ENCODE measurements at places on chromosomes 11 and 22.

DNA sequence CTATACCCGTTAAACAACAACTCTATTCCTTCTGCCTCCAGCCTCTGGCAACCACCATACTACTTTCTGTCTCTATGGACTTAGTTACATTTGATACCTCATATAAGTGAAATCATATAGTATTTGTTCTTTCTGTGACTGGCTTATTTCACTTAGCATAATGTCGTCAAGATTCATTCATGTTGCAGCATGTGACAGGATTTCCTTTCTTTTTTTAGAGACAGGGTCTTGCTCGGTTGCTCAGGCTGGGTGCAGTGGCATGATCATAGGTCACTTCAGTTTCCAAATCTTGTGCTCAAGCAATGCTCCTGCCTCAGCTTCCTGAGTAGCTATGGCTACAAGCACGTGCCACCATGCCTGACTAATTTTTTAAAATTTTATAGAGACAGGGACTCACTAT lies 29.4 kb upstream of the SORL1 start:
- no peaks in the 10 kb centered on the region for H3K4me1 ChIP-seq
- no peak overlapping the region for H3K27ac ChIP-seq
- H3K36me3 ChIP-seq = no peaks in the 10 kb centered on the region
- H3K4me3 ChIP-seq = no peak overlapping the region
- H3K27me3 ChIP-seq = no peaks in the 10 kb centered on the region

- no peak overlapping the region for H3K4me3 ChIP-seq
- H3K4me1 ChIP-seq = no peaks in the 10 kb centered on the region
- no peaks in the 10 kb centered on the region for H3K27me3 ChIP-seq
- no peak for DNase-seq
- no peak overlapping the region for H3K27ac ChIP-seq
- H3K36me3 ChIP-seq = no peaks in the 10 kb centered on the region
Measured at GRCh38 chr11:56819916-56820315, 71.4 kb upstream of the OR9G4 start.

DNA sequence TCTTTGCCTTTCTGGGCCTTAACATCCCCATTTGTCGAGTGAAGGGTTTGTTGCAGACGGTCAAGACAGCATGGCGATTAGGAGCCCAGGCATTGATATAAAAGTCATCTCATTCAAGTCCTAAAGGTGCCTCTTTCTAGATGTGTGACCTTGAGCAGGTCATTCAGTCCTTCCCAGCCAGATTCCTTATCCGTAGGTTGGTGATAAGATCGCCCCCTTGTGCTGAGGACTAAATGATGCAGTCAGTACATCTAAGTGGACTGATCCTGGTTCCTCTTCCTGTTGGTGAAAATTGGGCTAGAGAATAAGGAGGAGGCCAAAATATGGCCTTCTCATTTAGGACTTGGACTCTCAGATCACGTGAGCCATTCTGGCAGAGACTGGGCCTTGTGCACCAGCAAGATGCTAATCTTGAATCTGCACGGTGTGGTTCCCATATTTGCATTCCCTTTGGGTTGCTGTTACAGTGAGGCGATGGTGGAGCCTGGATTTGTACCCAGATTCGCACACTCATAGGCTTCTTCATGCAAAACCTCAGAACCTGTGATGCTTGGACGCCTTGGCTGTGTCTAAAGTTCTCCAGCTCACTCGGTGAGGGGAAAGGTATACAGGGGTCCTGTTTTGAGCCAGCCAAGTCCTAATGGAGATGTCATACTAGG lies 156.8 kb downstream of the MYO18B start:
- no peaks in the 10 kb centered on the region for H3K4me1 ChIP-seq
- no peak for DNase-seq
- H3K27ac ChIP-seq = no peak overlapping the region
- peaks cover 17% of the 10 kb centered on the region for H3K36me3 ChIP-seq
- H3K4me3 ChIP-seq = no peak overlapping the region
- H3K27me3 ChIP-seq = no peaks in the 10 kb centered on the region

DNA sequence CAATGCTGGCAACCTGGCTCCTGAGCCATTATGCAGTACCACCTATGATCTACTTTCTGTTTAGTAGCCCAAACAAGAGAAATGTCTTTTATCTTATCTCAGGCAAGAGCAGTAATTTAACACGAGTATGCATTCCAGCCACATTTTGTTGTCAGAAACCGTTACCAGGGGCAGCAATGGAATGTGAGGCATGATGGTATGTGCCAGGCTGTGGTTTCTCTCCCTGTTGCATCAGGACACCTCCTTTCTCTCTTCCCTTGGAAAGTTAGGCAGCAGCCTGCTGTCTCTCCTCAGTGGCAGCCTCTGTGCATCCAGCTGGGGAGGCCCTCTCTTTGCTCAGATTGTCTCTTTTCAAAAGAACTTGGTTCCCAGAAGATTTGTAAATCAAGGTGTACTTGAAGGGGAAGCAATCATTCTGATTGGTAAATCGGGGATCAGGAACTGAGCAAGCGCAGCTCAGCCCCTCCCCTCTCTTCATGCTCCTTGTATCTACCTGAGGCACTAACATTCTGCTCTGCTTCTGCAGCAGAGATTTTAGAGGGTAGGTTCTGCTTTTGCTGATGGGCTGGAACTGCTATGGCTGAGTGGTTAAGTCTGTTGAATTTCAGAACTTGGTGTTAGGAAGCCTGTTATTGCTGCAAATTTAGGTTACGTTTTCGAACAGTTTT lies 229.2 kb downstream of the ADAMTS15 start:
- H3K27ac ChIP-seq = peak overlapping the region; percentile 87
- no peak for DNase-seq
- no peaks in the 10 kb centered on the region for H3K36me3 ChIP-seq
- no peaks in the 10 kb centered on the region for H3K27me3 ChIP-seq

- H3K4me3 ChIP-seq = no peak overlapping the region
- H3K27ac ChIP-seq = no peak overlapping the region
- DNase-seq = no peak
- H3K27me3 ChIP-seq = no peaks in the 10 kb centered on the region
Measured at GRCh38 chr11:107777110-107777509, 65.3 kb upstream of the SLN start.

DNA sequence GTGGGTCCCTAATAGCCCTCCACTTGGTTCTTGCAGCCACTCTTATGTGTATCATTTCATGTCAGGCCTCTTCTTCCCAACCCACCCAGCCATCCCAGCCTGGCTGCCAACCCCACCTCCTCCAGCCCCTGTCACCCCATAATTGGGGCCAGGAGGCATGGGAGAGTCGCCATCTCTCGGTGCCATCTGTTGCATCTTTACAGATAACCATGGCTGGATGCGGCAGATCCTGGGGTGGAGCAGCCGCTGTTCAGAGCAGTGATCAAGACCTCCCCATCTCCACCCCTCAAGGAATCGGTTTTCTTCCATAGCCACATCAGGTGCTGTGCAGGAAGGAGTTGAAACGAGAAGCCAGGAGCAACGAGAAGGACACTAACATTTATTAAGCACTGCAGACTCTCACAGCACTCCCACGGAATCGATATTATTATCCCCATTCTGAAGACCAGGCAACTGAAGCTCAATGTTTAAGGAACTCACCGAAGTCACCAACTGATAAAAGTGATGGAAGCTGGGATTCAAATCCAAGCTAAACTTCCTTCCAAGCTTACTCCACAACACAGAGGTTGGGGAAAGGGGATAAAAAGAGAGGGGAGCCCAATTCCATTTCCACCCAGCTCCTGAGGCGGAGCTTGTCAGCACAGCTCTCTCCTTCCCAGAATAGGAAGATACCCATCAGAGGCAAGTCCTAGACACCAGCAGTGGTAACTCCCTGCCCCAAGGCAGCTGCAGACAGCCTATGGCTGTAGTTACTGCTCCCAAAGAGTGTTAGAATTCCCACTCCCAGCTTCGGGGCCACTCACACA lies 2.7 kb downstream of the SLC43A1 start:
- no peak overlapping the region for H3K4me3 ChIP-seq
- peak; percentile 31 for DNase-seq
- no peaks in the 10 kb centered on the region for H3K27me3 ChIP-seq
- no peaks in the 10 kb centered on the region for H3K36me3 ChIP-seq

GRCh38 chr11:62433904-62434276 lies 15.1 kb downstream of the SCGB1A1 start:
- DNase-seq = no peak
- no peaks in the 10 kb centered on the region for H3K27me3 ChIP-seq
- no peak overlapping the region for H3K27ac ChIP-seq

DNA sequence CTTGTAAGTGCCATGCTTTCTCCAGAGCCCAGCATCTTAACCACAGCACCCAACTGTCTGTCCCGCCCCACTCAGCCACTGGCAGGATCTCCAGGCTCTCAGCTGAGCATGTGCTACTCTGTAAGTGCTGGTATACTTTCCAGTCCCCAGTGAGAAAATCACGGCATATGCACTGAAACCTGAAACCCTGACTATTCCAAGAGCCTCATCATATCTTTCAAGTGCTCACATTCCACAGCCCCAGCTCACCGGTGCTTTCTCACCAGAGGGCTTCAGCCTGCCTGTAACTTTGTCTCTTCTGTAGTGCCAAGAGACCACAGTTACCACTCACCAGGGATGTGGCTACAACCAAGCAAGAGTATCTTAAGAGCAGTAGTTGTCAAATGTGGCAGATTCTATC lies 24.4 kb upstream of the PAMR1 start:
- no peaks in the 10 kb centered on the region for H3K4me1 ChIP-seq
- H3K27ac ChIP-seq = no peak overlapping the region
- H3K27me3 ChIP-seq = no peaks in the 10 kb centered on the region
- no peak overlapping the region for H3K4me3 ChIP-seq

GRCh38 chr11:72683782-72684200 lies 9.6 kb upstream of the PDE2A start:
- H3K27ac ChIP-seq = no peak overlapping the region
- peak; percentile 92 for DNase-seq
- H3K27me3 ChIP-seq = no peaks in the 10 kb centered on the region
- peaks cover 1% of the 10 kb centered on the region for H3K36me3 ChIP-seq

DNA sequence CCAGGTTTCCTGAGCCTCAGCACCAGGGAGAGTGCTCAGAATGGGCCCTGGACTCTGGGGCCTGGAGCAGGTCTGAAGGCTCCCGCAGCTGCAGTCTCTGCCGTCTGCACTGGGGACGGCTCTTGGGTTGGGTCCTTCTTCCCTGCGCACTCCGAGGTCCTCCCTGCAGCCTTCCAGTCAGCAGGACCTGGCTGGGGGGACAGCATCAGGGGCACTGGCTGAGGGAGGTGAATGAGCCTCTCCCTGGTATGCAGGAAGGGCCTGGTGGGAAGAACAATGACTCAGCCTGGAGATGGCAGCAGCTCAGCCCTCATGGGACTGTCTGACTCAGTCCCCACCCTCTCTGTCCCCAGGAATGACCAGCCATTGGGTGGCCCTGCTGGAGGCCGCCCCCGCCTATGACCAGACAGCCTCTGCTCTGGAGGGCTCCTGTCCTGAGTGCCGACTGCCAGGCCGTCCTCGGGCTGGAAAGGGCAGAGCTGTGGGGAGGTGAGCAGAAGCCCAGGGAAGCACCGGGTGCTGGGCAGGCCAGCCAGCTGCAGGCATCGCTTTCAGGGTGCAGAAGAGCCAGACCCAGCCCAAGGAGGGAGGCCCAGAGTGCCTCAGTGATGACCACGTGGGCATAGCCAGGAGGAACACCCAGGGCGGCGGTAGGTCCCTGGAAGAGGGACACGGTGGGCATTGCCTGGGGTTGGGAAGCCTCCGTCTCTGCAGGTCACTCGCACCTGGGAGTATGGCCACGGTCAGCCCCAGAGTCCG lies 455.0 kb downstream of the BRD1 start:
- no peaks in the 10 kb centered on the region for H3K4me1 ChIP-seq
- no peak for DNase-seq
- no peak overlapping the region for H3K27ac ChIP-seq
- H3K27me3 ChIP-seq = no peaks in the 10 kb centered on the region

DNA sequence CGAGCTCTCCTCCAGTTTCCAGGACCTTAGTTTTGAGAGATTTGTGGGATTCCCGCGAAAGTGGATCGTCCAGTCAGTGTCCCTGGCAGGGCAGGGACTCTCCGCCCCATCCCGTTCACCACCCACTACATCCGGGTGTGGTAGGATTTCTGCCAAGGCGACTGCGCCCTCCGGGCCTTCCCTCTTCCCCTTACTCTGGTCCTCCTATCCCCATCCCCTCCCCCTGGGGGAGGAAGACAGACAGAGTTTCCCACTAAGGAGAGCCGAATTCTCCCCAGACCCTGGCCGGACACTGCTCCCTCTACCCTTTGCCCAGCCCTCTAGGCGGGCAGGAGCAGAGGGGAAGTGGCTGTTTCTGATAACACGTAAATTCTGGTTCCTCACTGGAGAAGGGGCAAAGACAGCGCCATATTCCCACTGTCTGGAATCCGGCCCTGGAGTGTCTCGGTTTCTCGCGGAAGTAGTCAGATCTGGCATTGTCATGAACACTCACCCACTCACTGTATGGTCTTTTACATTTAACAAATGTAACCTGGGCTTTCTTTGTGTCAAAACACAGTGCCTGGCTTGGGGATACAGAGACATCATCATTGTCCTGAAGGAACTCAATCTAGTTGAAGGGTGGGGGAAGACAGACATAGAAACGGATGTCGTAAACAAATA lies 1.1 kb upstream of the NECTIN1 start:
- H3K36me3 ChIP-seq = no peaks in the 10 kb centered on the region
- H3K4me3 ChIP-seq = peak overlapping the region; percentile 0
- peak; percentile 88 for DNase-seq
- H3K4me1 ChIP-seq = no peaks in the 10 kb centered on the region
- no peak overlapping the region for H3K27ac ChIP-seq
- no peaks in the 10 kb centered on the region for H3K27me3 ChIP-seq

GRCh38 chr11:13098616-13099289 lies 89.6 kb downstream of the RASSF10 start:
- H3K36me3 ChIP-seq = no peaks in the 10 kb centered on the region
- no peak overlapping the region for H3K4me3 ChIP-seq
- no peak overlapping the region for H3K27ac ChIP-seq

- no peaks in the 10 kb centered on the region for H3K27me3 ChIP-seq
- no peaks in the 10 kb centered on the region for H3K4me1 ChIP-seq
- no peak for DNase-seq
- no peak overlapping the region for H3K27ac ChIP-seq
- no peak overlapping the region for H3K4me3 ChIP-seq
- H3K36me3 ChIP-seq = no peaks in the 10 kb centered on the region
Measured at GRCh38 chr11:119167933-119168332, 592 bp upstream of the NLRX1 start.

GRCh38 chr11:79400206-79400605 lies 40.6 kb downstream of the TENM4 start:
- no peaks in the 10 kb centered on the region for H3K36me3 ChIP-seq
- H3K4me3 ChIP-seq = no peak overlapping the region
- H3K4me1 ChIP-seq = no peaks in the 10 kb centered on the region

DNA sequence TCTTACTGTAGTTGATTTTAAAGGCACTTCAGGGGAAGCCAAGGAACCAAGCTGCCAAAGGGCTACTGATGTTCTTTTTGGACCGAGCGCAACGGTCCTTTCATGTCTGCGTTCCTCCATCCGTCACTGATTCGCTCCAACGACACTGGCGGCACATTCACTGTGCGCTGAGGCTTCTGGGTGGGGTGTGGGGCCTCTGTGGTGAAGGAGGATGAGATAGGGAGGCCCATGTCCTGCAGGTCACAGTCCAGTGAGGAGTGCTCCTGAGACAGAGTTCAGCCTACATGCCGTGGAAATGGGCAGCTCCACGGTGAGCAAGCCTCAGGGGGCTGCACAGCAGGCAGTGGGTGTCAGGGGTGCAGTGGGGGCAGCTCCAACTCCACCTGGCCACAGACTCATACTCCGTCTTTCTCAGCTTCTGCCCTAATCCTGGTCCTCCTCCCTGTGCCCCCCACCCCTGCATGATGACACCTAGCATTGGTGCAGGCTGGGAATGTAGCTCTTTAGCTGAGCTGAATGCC lies 87.8 kb upstream of the SHANK2 start:
- H3K4me1 ChIP-seq = no peaks in the 10 kb centered on the region
- H3K36me3 ChIP-seq = no peaks in the 10 kb centered on the region
- H3K27me3 ChIP-seq = no peaks in the 10 kb centered on the region
- H3K4me3 ChIP-seq = no peak overlapping the region

All from aorta (tissue), 5 donors.